ENCODE measurements at places on chromosomes 7 and 10.

DNA sequence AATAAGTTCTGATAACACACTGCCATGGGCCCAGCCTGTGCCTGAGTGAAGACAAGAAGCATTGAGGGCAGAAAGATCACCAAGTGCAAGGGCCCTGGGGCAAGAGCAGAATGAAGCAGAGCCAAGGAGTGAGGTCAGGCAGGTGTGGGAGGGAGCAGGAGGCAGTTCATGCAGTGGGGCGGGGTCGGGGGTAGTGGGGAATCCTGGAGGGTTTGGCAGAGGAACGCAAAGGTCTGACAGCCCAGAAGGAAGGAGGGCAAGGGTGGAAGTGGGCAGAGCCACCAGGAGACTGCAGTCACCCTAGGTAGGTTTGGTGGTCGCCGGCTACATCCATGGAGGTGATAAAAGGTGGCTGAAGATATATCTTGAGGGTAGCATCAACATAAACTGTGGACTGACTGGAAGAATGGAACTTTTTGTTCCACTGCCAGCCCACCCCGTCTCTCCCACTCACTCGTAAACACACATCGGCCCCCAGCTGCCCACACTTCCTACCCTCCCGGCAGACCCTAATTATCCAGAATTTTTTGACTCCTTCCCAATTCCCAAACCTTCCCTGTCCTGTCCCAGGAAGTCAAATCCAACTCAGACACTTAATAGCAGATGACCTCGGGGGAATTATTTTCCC lies 172.4 kb downstream of the ARHGAP12 start:
- DNase-seq = no peak

DNA sequence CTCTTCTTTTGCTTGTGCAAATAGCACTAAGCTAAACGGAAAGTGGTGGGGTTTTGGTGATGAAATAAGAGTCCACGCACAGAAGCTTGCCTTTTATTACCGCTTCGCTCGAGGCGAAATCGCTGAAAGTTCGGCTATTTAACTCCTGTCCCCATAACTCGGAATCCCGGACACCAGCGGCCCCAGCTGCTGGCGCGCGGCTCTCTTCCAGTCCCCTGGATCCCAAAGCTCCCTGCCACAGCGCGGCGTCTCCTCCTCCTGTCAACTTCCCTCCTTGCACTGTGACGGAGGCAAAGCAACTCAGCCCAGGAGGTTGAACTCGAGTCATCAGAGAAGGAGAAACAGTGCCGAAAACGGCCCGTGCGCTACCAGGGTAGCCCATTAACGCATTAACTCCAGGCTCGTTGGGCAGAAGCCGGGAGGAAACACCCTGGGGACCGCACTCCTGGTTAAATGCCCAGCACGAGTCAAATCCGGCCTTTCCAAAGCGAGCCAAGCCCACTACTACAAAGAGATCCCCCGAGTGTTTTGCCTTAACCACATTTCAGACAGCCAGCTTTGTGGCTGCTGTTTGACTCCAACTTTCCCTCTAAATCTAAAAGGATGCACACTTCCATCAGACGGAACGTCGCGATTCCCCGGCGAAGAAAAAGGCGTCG lies 1.3 kb downstream of the SEMA3D start:
- peak; percentile 72 for DNase-seq

GRCh38 chr10:95341716-95342130 lies 50.9 kb upstream of the PDLIM1 start:
- DNase-seq = no peak

DNA sequence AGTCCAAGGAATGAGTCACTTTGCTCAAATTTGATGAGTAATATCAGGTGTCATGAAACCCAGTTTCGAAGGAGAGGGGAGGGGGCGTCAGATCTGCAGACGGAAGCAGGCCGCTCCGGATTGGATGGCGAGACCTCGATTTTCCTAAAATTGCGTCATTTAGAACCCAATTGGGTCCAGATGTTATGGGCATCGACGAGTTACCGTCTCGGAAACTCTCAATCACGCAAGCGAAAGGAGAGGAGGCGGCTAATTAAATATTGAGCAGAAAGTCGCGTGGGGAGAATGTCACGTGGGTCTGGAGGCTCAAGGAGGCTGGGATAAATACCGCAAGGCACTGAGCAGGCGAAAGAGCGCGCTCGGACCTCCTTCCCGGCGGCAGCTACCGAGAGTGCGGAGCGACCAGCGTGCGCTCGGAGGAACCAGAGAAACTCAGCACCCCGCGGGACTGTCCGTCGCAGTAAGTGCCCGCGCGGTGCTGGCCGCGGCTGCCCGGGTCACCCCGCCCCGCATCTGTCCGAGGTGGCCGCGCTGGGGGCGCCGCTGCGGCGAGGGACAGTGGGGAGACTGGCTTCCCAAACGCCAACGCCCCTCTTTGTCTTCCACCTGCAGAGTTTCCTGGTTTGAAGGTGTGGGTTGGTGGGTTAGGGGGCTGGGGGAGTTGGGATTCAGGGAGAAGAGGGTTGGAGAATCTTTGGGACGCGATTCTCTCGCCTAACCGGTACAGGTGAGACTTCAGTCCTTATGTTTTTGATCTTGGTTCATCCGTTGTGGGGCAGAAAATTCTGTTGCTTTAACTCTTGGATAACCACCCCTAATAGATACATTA lies at the start of gene TAC1:
TAC1 (plus strand) TSS at position 351 of the 829 bp plus-strand sequence. CDS start 527 bp downstream, outside the sequence.
- no peak for DNase-seq

DNA sequence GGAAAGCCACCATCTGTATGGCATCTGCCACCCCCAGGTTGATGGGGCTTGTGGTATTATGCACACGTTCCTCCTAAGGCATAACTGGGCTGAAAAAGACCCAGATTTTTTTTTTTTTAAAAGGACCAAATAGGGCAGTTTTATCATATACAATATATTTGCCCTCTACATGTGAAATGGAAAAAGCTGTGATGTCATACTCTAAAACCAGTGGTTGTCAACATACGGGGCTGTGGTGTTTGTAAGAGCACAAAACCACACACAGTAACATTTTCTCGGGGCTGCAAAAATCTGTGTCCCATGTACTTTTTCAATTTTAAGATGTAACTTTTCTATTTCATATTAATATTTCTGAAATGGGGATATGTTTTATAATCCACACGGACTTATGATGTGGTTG lies 34.9 kb downstream of the FAM171A1 start:
- no peak for DNase-seq

- no peak for DNase-seq
Observed at GRCh38 chr7:133253519-133253875, 619 bp downstream of the EXOC4 start.

- DNase-seq = no peak
Observed at GRCh38 chr10:109892117-109892516, 31.2 kb downstream of the XPNPEP1 start.

GRCh38 chr7:66237906-66238772 lies 33.0 kb downstream of the TPST1 start:
- DNase-seq = no peak

GRCh38 chr10:104577861-104578521 lies 63.1 kb upstream of the SORCS3 start:
- no peak for DNase-seq

- no peak for DNase-seq
Observed at GRCh38 chr7:28647076-28647421, 234.7 kb downstream of the CREB5 start.

DNA sequence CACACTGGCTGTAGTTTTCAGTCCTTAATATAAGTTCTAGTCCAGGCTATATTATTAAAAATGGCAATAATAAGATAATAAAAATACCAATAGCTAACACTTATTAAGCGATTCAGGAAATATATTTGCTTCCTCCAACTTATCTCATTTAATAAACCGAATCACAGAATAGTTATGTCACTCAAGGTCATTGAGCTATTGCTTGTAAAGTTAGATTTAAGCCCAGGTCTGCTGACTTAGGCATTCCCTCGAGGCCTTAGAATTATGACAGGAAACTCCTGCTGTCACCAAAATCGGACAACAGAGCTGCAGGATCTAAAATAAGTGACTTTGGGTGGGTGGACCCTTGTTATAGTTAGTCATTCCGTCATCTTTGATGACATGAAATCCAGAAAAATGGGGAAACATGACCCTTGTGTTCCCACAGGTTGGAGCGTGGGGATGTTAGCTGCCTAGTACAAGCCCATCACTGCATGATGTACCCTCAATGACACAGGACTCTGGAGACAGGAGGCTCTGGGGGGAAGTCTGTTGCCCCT lies 181.3 kb upstream of the PHYHIPL start:
- no peak for DNase-seq

GRCh38 chr7:2873686-2874551 lies 29.8 kb upstream of the GNA12 start:
- no peak for DNase-seq

DNA sequence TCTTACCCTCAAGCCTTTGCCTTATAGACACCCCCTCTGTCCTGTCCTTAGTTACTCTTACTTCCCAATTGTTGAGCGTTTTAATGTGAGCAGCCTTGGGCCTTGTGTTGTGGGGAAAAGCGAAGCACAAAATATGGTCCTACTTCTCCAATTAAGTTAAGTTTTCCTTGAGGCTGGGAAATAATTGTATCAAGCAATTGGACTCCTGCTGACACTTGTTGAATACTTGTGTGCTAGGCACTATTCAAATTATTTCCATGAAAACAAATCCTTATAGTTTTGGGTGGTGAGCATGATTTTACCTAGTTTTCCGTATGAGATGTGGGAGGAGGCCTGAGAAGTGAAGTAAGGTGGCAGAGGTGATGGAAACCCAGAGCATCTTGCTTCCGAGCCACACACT lies 5.4 kb upstream of the ZNF783 start:
- DNase-seq = no peak

GRCh38 chr7:151665368-151665767 lies 145.7 kb upstream of the RHEB start:
- peak; percentile 88 for DNase-seq

- DNase-seq = no peak
Observed at GRCh38 chr10:71389768-71390460, 6.8 kb upstream of the CDH23 start.

DNA sequence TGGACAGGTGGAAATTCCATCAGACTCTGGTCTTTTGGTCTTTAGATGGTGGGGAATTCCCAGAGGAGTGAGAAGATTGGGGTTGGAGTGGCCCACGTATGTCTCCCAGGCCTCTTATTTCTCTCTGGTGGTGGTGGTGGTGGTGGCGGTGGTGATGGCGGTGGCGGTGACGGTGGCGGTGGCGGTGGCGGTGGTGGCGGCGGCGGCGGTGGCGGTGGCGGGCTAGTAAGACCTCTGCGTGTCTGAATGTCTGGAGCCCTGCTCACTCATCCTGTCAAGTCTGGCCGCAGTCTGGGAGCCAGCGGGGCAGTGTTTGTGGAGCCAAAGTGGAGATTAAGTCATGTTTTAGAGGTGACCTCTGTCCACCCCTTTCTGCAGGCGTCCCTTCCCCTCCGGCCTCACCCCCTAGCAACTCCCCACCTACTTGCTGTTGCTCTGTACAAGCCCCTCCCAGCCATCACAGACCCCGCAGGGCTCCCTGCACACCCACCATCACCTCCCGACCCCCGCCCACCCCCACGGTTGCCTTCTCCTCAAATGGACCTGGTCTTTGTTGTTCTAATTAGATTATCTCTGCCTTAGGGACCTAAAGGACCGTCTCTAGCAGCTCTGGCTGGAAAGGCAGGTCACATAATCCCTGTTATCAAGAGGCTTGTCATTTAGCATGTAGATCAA lies 165.0 kb upstream of the TBX20 start:
- DNase-seq = no peak

GRCh38 chr7:151347200-151347599 lies 5.6 kb downstream of the NUB1 start:
- DNase-seq = no peak

GRCh38 chr7:99561737-99562051 lies 3.3 kb downstream of the ZNF655 start:
- no peak for DNase-seq

- DNase-seq = no peak
Observed at GRCh38 chr7:65397730-65398142, 24.1 kb downstream of the ZNF92 start.

DNA sequence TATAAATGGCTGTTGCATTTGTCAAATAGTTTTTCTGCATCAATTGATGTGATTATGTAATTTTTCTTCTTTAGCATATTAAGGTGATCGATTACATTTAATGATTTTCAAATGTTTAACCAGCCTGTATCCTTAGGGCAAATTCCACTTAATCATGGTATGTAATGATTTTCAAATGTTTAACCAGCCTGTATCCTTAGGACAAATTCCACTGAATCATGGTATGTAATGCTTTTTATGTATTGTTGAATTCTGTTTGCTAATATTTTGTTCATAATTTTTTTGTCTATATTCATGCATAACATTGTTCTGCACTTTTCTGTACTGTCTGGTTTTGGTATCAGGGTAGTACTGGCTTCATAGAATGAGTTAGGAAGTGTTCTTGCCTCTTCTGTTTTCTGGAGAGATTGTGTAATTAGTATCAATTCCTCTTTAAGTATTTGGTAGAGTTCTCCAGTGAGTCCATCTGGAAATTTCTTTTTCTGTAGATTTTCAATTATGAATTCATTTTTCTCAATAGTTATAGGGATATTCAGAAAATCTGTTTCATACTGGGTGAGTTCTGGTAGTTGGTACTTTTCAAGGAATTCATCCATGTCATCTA lies 393.2 kb upstream of the FOXK1 start:
- DNase-seq = no peak

DNA sequence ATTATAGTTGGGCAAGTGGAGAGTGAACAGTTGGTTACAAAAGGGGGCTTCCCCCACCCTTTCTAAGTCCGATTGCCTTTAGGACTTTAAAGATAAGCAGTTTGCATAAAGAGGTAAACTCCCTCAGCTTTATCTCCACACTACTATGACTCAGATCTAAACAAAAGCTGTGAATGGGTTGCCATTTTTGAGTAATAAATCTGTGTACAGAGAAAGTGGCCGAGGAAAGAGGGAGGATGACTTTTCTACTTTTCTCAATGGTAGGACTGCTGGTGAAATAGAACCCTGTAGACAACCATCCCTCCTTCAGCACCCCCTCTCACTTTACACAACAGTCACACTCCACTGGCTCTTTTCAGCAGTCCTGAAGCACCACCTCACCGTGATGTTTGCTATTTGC lies 71.2 kb downstream of the DNMBP start:
- DNase-seq = no peak

GRCh38 chr7:37363536-37364491 lies 84.8 kb downstream of the ELMO1 start:
- no peak for DNase-seq

DNA sequence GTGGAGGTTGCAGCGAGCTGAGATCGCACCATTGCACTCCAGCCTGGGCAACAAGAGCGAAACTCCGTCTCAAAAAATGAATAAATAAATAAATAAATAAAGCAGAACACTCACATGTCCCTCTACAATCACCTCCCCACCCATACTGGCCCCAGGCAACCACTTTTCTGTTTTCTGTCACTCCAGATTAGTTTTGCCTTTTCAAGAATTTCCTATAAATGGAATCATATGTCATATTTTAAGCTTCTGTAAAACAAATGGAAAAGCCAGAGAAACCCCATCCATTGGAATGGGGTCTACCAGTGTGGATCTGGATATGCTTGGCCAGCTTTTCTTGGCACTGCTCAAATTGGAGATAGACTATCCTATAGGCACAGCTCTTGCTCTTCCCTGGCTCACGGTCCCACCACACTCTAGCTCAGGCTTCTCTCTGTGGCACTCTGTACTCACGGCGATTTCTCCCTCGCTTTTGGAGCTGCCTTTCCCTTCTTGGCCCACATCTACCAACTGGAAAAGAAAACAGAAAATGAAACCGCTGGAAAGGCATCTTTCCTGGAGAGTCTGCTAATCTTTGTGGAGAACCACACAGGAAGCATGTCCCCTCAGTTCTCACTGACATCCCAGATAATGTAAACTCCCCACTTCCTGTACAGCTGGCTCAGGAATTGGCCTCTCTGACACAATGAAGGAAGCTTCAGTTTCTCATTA lies 210.1 kb downstream of the JCAD start:
- DNase-seq = no peak

All from sigmoid colon (tissue), 7 donors.